ENCODE measurements at places on chromosomes 5 and 9. TPM values are rescaled to one million over a fixed set of nuclear protein-coding genes. Genes with fewer than 3 reads are reported as not detected.

ARHGEF39 gene
- 32.8 TPM for total RNA-seq

TMOD1 gene
- total RNA-seq = 1.1 TPM

FAM81B gene
- not detected for total RNA-seq

CEP72 gene
- 36.6 TPM for total RNA-seq

PCDHGB6 gene
- 2.5 TPM for total RNA-seq

SRP19 gene
- total RNA-seq = 63.5 TPM

PCA3 gene
- total RNA-seq = not detected

DNA sequence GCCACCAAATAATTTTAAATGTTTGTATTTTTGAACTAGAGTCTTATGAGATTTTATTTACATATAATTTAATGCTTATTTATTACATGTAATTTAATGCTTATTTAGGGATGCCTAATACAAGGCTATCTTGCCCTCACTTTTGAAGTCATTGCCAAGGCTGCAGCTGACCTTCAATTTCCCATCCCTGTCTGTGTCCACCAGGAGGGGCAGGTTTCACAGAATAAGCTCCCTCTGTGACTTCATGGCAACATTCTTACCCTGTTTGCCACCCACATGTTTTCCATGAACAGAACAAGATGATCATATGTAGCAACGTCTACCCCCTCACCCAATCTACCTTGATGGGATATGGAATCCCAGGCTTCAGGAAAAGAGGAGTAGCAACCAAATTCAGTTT is 27.0 kb downstream of the C5 start:
- peak; percentile 20 for DNase-seq

DNA sequence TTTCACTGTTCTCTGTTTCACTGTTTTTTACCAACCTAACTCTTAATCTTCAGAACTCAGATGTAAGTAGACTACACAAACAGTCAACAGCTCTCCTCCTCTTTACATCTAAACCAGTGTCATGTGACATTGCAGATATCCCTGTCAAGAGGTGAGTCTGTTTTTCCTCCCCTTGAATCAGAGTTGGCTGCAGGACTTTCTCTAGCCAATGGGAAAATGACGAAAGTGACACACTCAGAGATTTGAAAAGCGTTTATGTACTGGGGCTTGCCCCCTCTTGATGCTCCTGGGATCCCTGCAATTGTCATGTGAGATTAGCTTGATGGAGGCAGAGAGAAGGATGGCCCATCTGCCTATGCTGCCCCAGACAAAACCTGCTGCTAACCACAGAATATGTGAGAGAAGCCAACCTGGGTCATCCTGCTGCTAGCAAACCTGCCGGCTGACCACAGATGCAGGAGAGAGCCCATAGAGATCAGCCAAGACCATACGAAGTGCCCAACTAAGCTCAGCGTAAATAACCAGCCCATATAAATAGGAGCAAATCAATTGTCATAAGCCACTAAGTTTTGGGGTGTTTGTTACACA is 111.1 kb downstream of the ASTN2 start:
- DNase-seq = no peak

GRCh38 chr9:27750566-27750965 is 177.3 kb upstream of the C9orf72 start:
- DNase-seq = no peak

DNA sequence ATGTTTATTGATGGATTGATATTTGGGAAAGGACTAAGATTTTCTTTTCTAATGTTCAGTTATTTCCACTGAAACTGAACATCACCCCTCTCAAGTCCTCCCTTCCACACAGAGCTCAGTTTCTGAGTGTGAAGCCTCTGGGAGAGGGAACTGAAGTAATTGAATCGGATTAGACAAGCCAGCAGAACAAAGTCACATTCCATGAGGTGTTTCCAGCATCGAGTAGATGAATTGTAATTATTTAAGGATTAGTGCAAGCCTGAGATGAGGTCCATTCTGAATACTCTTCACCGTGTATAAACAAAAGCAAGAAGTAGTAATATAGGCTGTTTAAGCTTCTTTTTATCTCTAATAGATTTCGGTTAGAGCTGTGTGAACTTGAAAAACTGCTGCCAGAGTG is 2060.5 kb downstream of the MAT2B start:
- DNase-seq = no peak

DNA sequence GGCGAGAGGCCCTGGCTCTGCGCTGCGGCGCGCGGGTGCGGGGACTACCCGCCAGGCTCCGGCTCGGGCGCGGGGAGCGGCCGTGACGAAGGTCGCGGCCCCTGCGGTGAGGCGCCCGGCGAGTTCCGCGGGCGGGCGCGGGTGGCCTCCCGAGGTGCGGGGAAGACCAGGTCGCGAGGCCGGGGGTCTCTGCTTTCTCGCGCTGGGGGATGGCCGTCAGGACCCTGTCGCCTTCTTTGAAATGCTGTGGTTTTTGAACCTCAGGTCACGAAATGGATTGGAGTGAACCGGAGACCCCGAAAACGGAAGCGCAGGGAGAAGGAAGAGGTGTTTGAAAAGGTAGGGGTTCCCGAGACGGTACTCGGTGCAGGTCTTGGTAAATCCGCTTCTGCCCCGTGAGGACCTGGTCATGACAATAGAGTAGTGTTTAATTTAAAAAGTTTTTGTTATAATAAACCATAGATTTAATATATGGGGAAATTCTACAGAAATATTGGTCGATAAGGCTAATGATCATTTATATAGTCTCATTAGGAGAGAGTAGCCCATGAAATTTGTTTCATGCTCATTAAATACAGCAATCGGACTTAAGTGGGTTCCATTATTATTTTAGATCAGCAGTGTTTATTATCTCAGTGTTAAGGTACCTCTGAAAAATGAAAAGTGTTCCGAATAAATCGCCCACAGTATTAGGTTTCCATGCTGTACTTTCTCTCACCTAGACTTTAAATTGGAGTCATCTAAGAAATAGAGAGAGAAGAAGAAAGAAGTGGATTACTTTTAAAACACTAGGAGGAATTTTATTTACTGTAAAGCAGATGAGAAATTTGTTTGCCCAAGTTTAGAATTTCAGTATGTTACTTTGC is 279.0 kb downstream of the AOPEP start:
- DNase-seq = no peak

DNA sequence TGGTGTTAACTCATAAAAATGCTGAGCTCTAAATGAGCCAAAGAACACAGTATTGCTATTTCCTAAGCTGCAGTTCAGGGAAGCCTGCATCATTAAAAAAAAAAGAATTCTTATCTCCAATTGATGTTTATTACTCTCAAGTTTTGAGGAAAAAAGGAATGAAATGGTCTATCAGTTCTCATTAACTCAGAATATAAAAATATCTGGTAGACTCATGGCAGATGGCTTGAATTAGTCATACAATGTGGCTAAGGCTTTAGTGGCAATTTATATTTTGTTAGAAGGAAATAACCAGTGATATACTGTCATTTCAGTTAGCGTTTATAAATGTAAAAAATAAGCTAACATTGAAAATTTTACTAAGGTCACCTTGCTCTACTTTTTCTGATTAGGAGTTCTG is 1403.4 kb upstream of the C9orf72 start:
- no peak for DNase-seq

DNA sequence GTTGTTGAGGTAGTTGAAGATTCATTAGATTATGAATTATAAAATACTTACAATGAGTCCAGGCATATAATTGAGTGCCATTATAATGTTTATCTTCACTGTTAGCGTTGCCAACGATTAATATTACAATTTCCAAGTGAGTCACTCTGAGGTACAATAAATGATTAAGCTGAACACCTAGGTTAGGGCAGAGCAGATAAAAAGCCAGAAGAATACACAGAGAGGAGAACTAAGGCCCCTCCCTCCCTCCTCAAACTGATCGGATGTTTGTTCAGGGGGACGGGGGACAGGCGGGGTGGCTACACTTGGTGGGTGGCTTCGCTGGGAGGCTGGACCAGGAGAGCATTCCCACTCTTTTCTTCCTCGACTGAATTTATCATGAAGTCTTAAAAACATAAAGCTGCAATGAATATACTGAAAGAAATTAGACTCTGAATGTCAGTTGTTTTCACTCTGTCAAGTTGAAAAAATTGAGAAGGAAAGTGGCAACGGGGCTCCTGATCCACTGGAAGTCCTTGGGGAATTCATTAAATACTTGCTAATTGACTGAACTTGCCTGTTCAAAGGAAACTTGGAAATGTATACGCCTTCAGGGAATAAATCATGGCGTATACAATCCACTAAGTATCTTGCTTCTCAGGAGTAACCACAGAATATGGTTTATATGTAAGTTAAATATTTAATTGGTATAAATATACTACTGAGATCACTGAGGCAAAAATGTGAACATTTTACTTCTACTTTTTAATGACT is 198.1 kb downstream of the TSSK1B start:
- no peak for DNase-seq

GRCh38 chr5:39815711-39816110 is 390.9 kb upstream of the DAB2 start:
- DNase-seq = peak; percentile 5

GRCh38 chr9:6198251-6198650 is 17.4 kb upstream of the IL33 start:
- DNase-seq = no peak
